ENCODE measurements at places on chromosomes 2 and 18.
A peak's percentile ranks its signal among the peaks of the same experiment; 100 is the strongest.

DNA sequence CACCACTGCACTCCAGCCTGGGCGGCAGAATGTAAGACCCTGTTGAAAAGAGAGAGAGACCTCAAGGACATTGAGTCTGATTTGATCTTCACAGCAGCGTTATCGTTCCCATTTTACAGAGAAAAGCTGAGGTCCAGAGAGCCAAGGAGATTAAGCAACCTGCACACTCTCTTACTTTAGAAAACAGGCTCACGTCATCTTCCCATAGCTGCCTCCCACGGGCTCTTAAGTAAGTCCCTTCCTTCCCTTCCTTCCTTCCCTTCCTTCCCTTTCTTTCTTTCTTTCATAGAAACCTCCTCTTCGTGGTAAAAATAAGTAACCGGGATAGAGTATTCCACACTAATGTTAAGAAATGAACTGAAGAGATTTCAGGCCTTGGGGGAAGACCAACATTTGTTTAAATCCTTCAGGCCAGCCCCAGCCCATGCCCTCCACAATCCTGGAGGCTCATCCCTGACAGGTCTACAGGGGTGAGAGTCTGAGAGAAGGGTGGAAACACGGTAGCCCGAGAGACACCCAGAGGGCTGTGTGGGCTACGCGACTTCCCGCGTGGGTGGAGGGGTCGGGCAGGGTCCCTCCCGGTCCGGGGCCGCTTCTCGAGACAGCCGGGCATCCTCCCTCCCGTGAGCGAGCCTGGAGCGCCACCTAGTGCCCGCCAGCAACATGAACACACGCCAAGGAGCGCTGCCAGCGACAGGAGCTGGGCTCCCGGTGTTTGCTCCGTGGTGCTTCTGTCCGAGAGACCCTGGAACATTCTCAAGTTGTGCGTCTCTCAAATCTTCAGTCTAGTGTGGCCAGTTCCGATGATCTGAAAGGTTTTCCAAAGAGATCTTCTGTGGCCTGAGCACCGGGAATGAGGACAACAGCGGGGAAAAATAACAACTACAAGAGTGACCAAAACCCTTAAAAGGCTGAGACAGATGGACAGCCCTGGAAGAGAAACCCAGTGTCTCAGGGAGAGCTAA is 160.3 kb downstream of the INO80D start:
- DNase-seq: peak; percentile 53

GRCh38 chr2:215447673-215448081 is 11.8 kb upstream of the FN1 start:
- DNase-seq: no peak

GRCh38 chr2:215775106-215775505 is 238.2 kb downstream of the MREG start:
- DNase-seq: no peak

GRCh38 chr2:64787698-64788097 is 134.0 kb upstream of the SERTAD2 start:
- DNase-seq: no peak

DNA sequence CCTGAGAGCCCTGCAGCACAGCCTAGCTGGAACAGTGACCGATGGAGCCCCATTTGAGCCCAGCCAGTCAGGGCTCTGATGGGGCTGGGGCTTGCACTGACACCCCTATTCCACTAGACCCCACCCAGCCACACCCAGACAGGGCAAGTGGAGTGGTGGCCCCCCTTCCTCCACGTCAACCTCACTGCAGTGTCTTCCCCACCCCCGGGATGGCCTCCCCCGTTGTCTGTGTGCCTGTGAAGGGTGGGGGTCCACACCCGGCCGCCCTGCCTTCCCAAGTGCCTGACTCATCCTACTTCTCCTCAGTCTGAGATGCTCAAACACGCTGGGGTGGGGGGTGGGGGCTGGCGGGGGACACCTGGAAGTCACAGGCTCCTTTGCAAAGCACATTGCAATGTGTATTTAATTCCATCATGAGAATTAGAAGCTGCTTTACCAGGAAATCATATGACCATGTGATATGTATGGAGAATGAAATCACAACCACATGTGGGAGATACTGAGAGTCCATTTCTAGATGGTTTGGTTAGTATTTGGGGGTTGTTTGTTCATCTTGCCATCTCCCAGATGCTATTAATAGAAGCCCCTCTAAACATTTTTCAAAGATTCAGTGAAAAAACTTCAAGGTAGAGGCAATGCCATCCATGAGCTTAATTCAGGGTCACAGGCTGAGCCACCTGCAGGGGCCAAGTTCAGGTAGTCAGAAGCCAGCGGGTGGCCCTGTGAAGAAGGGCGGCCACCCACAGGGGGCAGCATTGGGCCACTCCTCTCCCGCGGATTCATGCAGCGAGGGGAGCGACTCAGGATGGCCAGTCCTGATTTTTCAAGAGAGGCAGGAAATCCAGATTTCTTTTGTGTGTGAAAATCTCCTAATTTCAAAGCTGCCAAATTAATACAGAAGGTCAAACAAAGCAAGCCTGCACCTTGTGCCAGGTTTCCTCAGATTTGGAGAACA is 22.7 kb upstream of the GMPPA start:
- DNase-seq: no peak

GRCh38 chr2:207600231-207600630 is 25.0 kb downstream of the METTL21A start:
- no peak for DNase-seq

DNA sequence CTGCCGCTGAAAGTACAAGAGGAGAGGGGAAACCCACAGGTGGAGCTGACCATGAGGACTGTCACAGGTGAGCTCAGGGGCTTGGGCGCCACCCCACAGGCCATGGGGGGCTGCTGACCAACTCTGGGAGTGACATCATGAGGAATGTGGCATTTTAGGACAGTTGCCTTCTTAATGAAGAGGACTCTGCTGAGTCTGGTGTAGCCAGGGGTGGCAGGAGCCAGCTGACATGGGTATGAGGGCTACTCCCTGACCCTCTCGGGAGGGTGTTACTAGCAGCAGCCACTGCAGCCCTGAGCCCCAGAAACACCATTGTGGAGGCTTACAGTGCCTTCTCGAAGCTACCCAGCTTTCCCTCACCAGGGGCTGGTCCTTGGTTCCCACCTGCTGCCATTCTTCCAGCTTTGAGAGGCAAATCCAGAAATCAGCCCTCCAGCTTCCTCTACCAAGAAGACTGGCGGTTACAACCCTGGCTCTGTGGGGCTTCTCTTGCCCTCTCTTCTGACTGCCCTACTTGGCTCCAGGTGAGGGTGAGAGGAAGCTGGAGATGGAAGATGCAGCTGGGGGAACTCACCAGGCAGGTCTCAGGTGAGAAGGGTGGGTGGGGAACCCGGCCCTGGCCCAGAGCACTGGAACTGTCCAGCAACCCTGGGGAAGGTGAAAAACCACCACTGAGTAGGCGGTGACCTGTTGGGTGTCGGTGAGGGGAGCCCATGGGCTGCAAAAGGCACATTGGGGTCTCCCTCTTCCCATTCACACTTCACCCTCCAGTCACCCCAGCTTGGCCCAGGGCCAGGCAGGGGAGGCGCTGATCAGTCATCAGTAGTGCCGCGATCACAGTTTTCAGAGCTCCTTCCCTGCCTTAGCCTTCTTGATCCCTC is 98.5 kb downstream of the MCFD2 start:
- no peak for DNase-seq

Data from right renal cortex interstitium (tissue), 3 donors.